ENCODE measurements at places on chromosomes 11 and 22.

GRCh38 chr11:76524919-76525318 lies 80.1 kb downstream of the EMSY start:
- no peak for DNase-seq

DNA sequence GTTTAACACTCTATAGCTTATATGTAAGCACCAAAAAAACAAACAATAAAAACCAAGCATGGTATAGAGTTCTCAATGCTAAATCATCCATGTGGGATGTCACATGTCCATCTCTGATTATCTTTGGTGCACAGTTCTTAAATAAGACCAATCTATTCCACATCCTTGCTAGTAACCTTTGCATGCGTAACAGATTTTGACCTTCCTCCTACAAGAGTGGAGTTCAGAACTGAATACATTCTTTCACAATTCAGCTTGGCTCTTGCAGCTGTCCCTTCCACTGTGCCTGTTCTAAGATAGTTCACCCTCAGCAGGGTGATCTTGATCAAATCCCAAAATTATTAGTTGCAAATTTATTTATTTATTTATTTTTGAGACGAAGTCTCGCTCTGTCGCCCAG lies 21.1 kb downstream of the PRR14L start:
- DNase-seq, result no peak

- DNase-seq, result no peak
Observed at GRCh38 chr11:80346353-80347059, 905.7 kb upstream of the TENM4 start.

DNA sequence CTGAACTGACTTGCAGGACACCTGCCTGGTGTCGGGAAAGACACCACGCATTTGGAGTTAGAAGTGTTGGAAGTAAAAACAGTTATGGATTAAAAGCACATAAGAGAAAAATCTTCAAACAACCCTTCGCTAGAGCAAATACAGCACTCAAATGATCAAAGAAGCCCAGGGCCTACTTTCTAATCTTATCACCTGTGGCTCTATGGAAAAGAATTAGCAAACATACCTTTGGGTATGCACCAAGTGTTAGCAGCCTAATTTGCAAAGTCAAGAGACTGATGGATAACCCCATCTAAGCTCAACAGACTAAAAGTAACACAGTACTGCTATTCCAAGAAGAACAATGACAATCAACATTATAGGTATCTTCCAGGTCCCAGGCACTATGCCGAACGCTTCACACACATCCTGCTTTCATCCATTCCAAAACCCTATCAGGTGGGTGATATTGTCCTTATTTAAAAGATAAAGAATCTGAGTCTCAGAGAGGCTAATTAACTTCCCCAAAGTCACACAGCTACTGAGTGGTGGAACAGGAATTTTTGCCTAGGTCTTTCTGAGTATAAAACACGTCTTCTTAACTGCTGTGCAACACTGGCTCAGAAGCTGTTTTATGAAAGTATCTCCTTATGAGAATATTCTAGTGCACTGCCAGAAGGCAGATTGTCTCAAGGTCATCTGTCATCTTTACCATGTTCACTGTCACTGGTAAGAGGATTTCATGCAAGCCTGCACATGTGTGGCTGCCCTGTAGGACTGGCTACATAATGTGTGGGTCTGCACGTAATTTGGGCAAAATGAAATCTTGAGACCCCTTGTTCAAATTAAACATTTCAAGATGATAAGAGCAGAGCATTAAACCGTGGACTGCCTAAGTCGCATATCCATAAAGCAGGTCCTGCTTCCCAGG lies 16.4 kb downstream of the SLC1A2 start:
- no peak for DNase-seq

GRCh38 chr11:69831985-69832384 lies 12.8 kb upstream of the FGF3 start:
- DNase-seq, result no peak

GRCh38 chr22:37701141-37701786 lies 4.4 kb downstream of the TRIOBP start:
- DNase-seq, result no peak

DNA sequence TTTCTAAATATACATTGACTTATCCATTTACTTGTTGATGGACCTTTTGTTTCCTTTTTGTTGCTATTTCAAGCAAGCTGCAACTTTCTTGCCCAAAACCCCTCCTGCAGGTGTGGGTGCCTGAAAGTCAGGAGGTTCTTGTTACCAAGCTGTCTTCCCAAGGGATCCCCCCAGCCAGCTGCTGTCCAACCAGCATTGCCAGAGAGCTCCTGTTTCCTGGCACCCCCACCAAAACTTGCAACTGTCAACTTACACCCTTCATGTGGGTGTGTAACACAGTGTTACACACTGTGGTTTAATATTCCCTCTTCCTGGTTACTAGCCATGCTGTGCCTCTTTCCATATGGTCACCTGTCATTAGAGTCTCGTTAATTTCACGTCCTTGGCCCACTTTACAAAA lies 1.6 kb upstream of the KRTAP5-1 start:
- DNase-seq, result no peak

DNA sequence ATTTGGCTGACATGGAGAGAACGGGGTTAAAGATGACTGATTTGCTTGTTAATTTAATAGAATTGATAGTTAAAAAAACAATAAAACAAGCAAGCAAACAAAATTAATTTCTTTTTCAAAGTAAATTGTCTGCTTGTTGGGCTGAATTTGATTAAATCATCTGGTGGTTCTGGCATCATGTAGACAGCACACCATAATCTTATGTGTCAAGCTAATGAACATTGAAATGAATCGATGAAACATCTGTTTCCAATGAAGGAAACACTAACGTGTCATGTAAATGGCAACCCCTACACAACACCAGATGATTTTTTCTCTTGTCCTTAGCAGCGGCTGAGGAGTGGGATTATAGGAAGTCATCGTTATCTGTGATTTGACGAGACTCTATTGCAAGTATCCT lies 399.6 kb upstream of the RAG2 start:
- no peak for DNase-seq

DNA sequence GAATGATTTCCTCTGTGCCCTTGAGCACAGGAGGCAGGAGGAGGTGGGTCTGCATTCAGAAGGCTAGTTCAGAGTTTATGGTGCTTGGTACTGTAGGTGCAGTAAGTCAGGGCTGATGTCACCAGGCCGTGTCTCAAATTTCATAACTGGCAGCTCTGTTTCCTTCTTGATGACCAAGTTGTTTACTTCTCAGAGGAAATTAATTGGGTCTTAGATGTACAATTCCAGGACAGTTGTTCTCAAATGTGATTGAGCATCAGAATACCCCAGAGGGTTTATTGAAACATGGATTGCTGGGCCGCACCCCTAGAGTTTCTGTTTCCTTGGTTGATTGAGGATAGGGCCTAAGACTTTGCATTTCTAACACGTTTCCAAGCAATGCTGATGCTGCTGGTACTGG lies 6.2 kb downstream of the AMOTL1 start:
- no peak for DNase-seq

DNA sequence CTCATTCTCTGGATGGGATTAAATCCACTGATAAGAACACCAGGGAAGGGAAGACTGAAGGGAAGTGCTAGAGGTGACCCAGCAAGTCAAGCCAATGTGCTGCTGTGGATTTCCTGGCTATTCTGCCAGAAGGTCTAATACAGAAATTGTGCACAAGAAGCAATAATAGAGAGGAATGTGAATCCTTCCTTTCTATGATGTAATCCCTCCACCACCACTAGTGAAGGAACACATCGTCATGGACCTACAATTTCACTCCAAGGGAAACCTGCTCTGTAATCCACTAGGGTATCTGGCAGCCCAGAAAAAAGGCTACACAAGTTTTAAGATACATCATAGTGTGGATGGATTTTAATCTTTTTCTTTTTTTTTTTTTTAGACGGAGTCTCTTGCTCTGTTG lies 17.4 kb downstream of the LARGE2 start:
- no peak for DNase-seq

GRCh38 chr22:48563118-48563965 lies 1264.3 kb downstream of the BRD1 start:
- no peak for DNase-seq

GRCh38 chr22:23790819-23791737 lies 4.3 kb downstream of the SMARCB1 start:
- DNase-seq, result no peak

GRCh38 chr22:43883012-43883661 lies 8.7 kb downstream of the PNPLA5 start:
- no peak for DNase-seq

DNA sequence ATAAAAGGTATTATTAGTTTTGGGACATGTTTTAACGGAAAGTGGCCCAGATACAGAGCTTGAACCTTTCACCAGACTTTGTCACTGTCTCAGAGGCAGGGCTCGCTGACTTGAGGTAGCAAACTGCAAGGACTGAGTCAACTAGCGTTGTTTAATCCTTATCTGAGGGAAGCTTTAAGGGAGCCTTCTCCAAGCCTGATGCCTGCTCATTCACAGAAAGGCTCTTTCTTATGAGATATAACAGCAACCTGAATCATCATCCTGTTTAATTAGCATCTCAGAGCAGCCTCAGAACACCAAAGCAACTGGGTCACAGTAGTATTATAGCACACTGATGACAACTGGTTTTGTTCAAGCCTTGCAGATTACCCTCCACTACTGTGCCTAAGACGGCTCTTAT lies 54.2 kb upstream of the CYP2D6 start:
- no peak for DNase-seq

- DNase-seq, result no peak
Observed at GRCh38 chr22:36164621-36165020, 4.1 kb upstream of the APOL3 start.

GRCh38 chr11:17298302-17298701 lies 21.8 kb downstream of the NUCB2 start:
- no peak for DNase-seq

DNA sequence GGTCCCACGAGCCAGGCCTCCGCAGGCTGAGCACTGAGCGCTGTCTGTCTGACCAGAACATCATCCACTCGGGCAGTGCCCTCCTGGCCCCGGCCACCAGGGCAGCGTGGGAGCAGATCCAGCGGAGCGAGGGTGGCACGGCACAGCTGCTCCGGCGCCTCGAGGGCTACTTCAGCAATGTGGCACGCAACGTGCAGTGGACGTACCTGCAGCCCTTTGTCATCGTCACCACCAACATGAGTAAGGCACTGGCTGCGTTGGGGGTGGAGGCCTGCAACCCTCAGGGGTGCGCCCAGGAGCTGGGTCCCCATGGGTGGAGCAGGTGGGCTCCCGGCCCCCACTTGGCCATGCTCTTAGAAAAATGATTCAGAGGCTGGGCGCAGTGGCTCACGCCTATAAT lies 49.7 kb upstream of the PRODH start:
- no peak for DNase-seq

DNA sequence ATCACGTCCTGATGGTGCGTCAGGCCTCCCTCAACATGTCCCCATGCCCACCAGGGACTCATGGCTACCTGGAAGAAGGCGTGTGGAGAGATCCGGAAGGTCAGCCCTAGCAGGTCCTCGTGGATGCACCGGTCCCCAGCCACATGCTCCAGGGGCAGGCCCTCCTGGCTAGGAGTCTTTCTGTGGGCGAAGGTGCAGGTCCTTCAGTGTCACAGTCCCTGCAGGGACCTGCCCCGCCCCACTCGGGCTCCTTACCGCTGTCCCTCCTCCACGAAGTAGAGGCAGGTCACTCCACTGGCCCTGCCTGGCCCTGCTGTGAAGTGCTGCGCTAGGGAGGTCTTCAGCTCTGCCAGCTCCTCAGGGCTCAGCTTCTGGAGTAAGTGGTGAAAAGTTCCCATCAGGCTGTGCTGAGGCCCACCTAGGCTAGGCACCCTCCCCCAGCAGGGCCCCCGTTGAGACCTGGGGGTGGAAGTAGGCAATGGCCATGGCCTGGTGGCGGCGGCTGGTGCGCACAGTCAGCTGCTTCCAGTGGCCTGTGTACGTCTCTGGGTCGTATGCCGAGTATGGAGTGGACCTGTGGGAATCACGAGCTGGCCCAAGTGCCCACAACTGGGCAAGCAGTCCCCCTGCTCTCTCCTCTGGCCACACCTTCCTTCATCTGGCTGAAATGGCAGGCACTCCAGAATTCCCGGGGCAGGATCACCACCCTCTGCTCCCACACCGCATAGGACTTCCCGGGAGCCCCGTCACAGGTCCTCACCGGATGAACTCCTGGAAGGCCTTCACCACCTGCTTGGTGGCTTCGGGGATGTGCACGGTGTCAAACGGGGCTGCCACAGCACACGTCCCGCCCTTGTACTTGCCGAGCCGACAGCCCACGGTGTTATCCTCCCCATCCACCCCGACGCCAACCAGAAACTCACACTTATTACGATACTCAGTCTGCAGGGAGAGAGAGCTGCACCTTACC lies 1.1 kb upstream of the RANBP1 start:
- no peak for DNase-seq

- no peak for DNase-seq
Observed at GRCh38 chr22:30239488-30240405, 6.8 kb downstream of the LIF start.

- DNase-seq, result no peak
Observed at GRCh38 chr11:43619863-43620505, 60.6 kb upstream of the HSD17B12 start.

DNA sequence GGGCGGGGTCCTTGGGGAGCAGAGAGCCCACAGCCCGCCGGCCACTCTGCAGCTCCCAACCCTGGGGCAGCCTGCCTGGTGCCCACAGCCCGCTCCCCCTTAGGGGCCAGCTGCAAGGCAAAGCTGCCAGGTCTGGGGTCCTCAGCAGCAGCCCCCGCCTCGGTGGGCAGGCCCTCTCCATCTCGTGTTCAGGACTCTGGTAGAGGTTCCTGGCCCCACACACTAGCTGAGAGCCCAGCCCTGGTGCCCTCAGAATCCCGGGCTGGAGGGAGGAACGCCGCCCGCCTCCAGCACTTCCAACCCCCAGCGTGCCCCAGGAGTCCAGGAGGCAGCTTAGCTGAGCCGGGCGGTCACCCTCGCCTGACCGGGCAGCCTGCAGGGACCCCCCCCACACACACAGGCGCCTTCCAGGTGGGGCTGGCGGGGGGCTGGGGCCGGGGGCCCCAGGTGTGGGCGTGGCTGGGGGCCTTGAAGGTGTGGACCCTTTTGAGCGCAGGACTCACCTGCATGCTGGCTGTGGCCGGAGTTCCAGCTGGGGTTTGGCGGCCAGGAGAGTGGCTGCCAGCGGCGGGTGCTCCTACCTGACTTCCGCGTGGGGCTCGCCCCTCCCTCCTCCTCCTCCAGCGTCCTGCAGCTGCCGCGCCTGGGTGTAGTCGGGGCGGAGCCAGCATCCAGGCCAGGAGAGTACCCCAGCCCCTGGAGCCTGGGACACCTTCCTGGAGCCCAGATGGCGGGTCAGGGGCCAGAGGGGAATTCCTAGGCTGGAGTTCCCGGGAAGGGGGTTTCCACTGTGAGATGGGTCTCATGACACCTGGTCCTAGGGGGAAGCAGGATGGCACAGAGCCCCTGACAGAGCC lies at the start of gene ANO9:
ANO9 (minus strand) TSS at position 594 of the 857 bp plus-strand sequence; CDS start at position 509, 85 bp downstream.
- no peak for DNase-seq

- no peak for DNase-seq
Observed at GRCh38 chr11:133711545-133711944, 133.8 kb downstream of the SPATA19 start.

Data from C1 segment of cervical spinal cord (tissue), 14 donors.